ENCODE measurements at places on chromosomes 2 and 18.

GRCh38 chr2:225296951-225297350, 102.6 kb upstream of the NYAP2 start:
- DNase-seq = no peak

GRCh38 chr2:240347373-240347940, 88.0 kb upstream of the GPC1 start:
- no peak for DNase-seq

GRCh38 chr18:10138719-10139118, 224.9 kb downstream of the VAPA start:
- DNase-seq = no peak

DNA sequence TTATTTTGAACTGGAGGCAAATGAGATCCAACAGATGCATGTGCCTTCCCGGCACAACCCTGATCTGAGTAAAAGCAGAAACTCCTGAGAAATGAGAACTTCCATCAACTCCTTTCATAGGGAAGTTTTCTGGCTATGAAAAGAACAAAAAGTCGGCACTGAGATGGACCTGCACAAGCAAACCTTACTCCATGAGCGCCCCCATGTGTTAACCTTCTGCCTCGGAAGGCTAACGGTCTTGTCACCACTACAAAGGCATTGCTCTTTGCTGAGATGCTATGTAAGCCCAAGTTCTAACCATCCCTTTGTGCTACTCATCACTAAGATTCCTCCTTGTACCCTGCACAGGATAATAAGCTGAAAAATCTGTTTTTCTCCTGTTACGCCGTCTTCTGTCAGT, 57.3 kb upstream of the SULT1C3 start:
- DNase-seq = no peak

DNA sequence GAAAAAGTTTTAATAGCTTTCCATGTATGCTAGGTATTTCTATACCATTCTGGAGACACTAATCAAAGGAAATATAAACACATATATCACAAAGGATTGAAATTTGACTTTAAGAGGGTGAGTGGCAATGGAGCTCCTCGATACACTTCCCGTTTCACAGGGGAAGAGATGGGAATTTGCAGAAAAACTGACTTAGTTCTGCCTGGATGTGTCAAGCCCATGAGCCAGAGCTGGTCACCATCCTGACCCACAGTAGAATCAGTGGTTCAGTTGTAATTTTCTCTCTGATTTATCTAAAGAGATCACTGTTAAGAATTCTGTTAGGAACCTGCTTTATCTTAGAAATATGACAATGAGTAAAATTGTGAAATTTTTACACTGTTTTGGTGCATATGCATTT, 34.2 kb downstream of the PLCL1 start:
- DNase-seq = no peak
